Mesothelial cell of epicardium (in vitro differentiated cells): ENCODE measurements at places on chromosomes 7 and 10. TPM values are rescaled to one million over a fixed set of nuclear protein-coding genes. Genes with fewer than 3 reads are reported as not detected.

Gene PILRA
- 6.1 to 7.3 TPM (median 6.7 TPM) in 3 replicates for total RNA-seq

Gene LRMDA
- 2.0 to 3.3 TPM (median 2.7 TPM) in 3 replicates for total RNA-seq

Gene ABCB1
- total RNA-seq, result 0.61 to 1.7 TPM (median 1.5 TPM) in 3 replicates

Gene NACAD
- 9.2 to 11.4 TPM (median 10.3 TPM) in 3 replicates for total RNA-seq

Gene GCK
- total RNA-seq, result 1.5 to 2.4 TPM (median 2.2 TPM) in 3 replicates

Gene CTNNA3
- 14.2 to 17.6 TPM (median 14.2 TPM) in 3 replicates for total RNA-seq

Gene TMEM229A
- total RNA-seq, result 0.59 to 0.69 TPM (median 0.66 TPM) in 3 replicates

Gene SEMA3C
- total RNA-seq, result 490 to 527 TPM (median 496 TPM) in 3 replicates

Gene SPACDR
- total RNA-seq, result 2.0 to 3.6 TPM (median 3.3 TPM) in 3 replicates

Gene MKI67
- total RNA-seq, result 42.8 to 50.9 TPM (median 44.0 TPM) in 3 replicates

GRCh38 chr7:159195946-159196345 lies 51.3 kb upstream of the VIPR2 start:
- H3K27ac ChIP-seq, result no peak overlapping the region
- DNase-seq, result no peak
- H3K36me3 ChIP-seq, result no peaks in the 10 kb centered on the region
- H3K27me3 ChIP-seq, result no peaks in the 10 kb centered on the region
- H3K4me3 ChIP-seq, result no peak overlapping the region
- no peaks in the 10 kb centered on the region for H3K4me1 ChIP-seq

- DNase-seq, result no peak
- no peak overlapping the region for H3K4me3 ChIP-seq
- H3K27ac ChIP-seq, result no peak overlapping the region
- H3K4me1 ChIP-seq, result peaks cover 28% of the 10 kb centered on the region
- no peaks in the 10 kb centered on the region for H3K36me3 ChIP-seq
- no peaks in the 10 kb centered on the region for H3K27me3 ChIP-seq
Measured at GRCh38 chr10:79320820-79321493, 26.3 kb upstream of the PPIF start.

DNA sequence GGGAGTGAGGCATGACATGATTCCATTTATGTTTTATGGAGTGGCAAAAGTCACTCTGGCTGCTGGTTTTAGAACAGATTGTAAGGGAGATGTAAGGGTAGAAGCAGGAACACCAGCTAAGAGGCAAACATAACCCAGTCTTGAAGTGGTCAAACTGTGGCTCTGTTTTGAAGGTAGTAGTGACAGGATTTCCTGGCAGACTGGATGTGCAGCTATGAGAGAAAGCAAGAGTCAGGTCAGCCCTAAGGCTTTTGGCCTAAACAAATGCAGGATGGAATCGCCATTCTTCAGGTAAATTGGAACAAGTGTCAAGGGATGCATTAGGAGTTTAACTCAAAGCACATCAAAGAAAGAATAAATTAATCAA lies 175.3 kb upstream of the AGR3 start:
- peaks cover 5% of the 10 kb centered on the region for H3K36me3 ChIP-seq
- no peak overlapping the region for H3K4me3 ChIP-seq
- no peak overlapping the region for H3K27ac ChIP-seq
- peaks cover 2% of the 10 kb centered on the region for H3K27me3 ChIP-seq
- H3K4me1 ChIP-seq, result peaks cover 17% of the 10 kb centered on the region

DNA sequence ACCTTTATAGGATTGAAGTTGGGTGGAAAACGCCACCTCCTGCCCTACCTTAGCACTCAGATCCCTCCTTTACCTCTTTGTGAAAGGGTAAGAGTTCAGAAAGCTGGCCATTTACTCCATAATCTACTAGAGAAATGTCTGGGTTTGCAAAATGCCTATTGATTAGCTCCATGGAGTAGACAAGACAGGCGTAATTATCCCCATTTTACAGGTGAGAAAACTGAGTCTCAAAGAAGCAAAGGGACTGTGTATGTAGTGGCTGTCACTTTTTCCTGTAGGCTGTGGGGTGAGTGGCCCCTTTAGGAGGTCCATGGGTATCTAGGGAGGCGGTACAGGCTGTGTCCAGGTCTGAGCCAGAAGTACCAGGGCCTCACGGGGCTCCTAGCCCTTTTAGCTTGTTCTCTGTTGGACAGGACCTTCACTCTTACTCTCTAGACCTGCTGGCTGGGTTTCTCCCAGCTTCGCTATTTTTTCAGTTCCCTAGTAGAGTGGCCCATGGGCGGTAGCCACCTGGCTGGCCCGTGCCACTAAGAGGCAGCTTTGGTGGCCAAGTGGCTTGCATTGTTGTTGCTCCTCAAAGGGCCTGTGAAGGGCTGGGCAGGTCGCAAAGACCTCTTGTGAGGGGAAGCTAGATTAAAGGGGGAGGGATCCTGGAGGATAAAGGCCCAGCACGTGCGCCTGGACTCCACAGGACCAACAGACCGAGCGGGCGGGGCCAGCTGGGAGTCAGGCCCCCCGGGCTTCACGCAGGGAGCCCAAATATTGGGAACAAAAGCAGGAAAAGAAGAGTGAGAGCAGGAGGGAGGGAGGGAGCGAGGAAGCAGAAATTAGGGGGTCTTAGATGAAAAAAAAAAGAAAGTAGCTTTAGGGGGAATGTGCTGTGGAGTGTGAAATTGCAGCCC lies 4.7 kb upstream of the PAX2 start:
- peaks cover 98% of the 10 kb centered on the region for H3K27me3 ChIP-seq
- H3K36me3 ChIP-seq, result no peaks in the 10 kb centered on the region
- no peak for DNase-seq
- no peak overlapping the region for H3K27ac ChIP-seq
- H3K4me1 ChIP-seq, result peaks cover 16% of the 10 kb centered on the region

DNA sequence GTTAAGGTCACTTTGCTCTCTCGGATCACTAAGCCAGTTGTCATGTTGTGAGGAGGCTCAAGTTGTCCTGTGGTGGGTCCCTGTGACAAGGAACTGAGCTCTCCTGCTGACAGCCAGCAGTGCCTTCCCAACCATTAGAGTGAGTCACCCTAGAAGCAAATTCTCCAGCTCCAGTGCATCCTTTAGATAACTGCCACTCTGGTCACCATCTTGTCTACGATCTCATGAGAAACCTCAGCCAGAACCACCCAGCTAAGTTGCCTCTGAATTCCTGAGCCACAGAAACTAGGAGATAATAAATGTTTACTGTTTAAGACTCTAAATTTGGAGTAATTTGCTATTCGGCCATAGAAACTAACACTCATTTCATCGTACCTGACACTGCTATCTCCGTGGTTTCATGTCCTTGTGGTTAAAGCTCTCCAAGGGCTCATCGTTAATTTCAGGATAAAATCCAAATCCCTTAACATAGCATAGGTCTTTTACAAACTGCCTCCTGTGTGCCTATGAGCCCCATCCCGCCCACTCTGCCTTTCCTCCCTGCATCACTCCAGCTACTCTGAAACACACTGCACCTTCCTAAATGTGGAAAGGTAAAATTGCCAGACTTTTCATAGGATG lies 56.5 kb upstream of the WIPF3 start:
- H3K27ac ChIP-seq, result no peak overlapping the region
- H3K4me3 ChIP-seq, result no peak overlapping the region
- no peak for DNase-seq
- no peaks in the 10 kb centered on the region for H3K36me3 ChIP-seq
- H3K4me1 ChIP-seq, result peaks cover 15% of the 10 kb centered on the region

- no peak overlapping the region for H3K4me3 ChIP-seq
- peaks cover 9% of the 10 kb centered on the region for H3K36me3 ChIP-seq
- peaks cover 8% of the 10 kb centered on the region for H3K4me1 ChIP-seq
- no peak overlapping the region for H3K27ac ChIP-seq
Measured at GRCh38 chr7:1692515-1693418, 22.7 kb downstream of the ELFN1 start.

DNA sequence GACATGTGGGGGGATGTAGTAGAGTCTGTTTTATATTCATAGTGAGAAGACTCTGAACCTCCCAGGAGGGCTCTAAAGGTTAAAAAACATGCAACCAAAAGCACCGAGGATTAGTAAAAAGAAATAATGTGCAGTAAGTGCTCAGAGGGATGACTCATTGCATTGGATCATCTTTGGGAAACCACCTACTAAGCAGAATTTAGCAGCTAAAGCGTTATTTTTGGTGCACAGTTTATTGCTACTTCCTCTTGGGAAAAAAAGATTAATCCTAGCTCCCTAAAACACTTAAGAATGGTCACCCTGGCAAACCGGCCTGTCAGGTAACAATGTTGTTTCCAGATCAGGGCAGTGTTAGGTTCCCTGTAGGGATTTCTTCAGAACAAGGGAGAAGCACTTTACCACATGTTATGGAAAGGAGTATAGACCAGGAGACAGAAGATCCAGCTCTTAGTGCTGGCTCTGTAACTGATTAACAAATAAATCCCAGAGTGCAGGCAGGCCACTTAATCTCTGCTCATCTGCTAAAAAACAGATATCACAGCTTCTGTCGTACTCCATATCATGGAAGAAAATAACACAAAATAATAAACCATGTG lies 44.8 kb upstream of the FAM133B start:
- H3K27me3 ChIP-seq, result no peaks in the 10 kb centered on the region
- no peak overlapping the region for H3K4me3 ChIP-seq

DNA sequence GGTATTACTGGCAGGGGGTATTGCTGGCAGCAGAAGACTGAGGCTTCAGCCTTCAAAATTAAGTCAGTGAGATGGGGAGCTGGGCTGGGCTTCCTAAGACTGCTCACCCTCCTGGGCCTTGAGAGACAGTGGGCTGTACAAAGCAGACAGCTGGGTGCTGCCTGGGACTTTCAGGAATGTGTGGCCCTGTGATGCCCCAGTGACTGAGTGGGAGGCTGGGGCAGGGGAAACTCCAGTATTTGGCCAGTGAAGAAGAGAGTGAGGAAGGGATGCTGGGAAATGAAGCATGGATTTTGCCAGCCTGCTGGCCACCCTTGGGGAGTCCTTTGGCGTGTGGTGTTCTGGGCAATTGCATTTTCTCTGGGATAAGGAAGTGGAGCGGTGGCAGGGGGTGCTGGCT lies 442 bp downstream of the ANKRD2 start:
- peaks cover 4% of the 10 kb centered on the region for H3K36me3 ChIP-seq
- peaks cover 27% of the 10 kb centered on the region for H3K4me1 ChIP-seq
- H3K4me3 ChIP-seq, result no peak overlapping the region
- DNase-seq, result no peak
- H3K27me3 ChIP-seq, result no peaks in the 10 kb centered on the region
- H3K27ac ChIP-seq, result peak overlapping the region; percentile 82

DNA sequence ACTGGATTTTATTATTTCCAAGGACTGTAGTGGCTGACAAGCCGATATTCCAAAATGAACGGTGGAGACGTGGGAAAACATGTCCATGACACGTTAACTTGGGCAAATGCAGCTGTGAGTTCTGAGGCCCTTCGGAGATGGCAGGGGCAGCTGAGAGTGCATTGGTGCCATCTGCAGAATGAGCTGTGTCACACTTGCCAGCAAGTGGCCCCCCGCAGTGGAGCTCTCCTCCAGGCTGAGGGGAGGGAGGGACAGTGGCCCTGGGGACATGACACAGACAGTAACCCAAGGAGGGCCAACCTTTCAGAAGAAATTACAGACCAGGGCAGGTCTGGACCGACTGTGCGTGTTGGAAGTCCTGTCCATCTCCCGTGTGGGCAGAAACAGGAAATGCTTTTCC lies 139.4 kb downstream of the SVIL start:
- no peaks in the 10 kb centered on the region for H3K4me1 ChIP-seq
- no peak overlapping the region for H3K4me3 ChIP-seq
- peaks cover 49% of the 10 kb centered on the region for H3K36me3 ChIP-seq

DNA sequence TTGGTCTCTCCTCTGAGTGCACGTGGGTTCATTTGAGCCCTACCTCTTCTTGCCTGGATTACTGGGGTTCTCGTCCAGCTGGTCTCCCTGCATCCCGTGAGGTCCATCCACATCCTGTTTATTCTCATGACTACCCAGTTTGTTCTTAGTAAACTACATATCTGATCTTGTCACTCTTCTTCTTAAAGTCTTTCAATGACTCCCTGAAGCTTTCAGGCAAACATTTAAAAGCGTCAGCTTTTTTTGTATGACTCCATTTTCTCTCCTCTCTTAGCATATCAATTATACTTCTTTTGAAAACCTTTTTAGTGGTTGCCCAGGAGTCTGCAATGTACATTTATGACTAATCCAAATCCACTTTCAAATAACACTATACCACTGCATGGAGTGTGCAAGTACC lies 7.5 kb downstream of the SFXN2 start:
- no peaks in the 10 kb centered on the region for H3K27me3 ChIP-seq
- H3K4me1 ChIP-seq, result peaks cover 27% of the 10 kb centered on the region
- peaks cover 15% of the 10 kb centered on the region for H3K36me3 ChIP-seq
- no peak overlapping the region for H3K4me3 ChIP-seq
- peak overlapping the region; percentile 1 for H3K27ac ChIP-seq

GRCh38 chr10:104318810-104319741 lies 19.2 kb downstream of the ITPRIP start:
- H3K36me3 ChIP-seq, result peaks cover 14% of the 10 kb centered on the region
- H3K27me3 ChIP-seq, result no peaks in the 10 kb centered on the region
- H3K4me1 ChIP-seq, result peaks cover 25% of the 10 kb centered on the region
- no peak for DNase-seq

DNA sequence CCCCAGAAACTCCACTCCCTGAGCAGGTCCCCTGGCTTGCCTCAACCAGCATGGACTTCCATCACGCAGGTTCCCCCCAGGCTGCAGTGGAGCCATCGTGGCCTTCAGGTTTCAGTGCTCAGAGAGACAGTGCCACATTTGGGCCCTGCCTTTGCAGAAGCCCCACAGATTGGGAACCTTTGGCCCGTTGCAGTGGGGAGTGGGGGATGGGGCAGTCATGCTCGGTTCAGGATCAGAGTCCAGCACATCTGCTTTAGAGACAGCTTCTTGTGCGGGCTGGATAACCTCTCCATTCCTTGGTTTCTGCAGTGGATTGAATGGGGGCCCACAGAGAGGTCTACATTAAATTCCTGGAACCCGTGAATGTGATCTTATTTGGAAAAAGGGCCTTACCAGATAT lies 183.9 kb downstream of the EBF3 start:
- H3K4me1 ChIP-seq, result no peaks in the 10 kb centered on the region
- no peaks in the 10 kb centered on the region for H3K36me3 ChIP-seq
- no peak for DNase-seq
- H3K27ac ChIP-seq, result no peak overlapping the region
- H3K27me3 ChIP-seq, result no peaks in the 10 kb centered on the region

DNA sequence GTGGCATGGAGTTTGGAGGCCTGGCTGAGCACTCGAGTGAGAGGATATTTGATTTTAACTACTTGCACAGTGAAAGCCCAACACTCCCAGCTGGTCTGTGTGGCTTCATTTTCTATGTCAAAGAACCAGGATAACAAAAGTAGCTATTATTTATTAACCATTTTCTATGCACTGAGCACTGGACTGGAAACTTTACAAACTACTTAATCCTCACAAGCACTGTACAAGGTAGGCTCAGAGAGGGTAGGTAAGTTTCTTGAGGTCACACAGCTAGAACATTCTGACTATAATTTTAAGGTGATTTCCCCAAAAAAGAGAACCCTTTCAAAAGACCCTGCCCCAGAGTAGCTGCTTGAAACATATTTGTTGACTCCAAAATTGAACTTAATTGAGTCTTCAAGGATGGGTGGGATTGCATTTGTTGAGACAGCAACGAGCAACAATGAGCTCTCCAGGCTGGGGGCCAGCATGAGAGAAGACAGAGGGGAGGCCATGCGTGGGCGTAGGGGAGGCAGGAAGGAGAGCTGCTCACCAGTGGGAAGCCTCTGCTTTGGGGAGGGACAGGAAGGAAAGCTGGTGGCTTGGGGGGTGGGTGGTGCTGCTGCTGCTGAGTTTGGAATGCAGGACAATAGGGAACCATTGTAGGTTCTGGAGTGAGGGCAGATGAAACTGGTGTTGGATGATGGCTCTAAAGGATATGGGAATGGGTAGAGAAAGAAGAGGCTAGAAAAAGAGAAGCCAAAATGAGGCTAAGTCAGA lies 31.5 kb downstream of the FAM241B start:
- no peak for DNase-seq
- peaks cover 6% of the 10 kb centered on the region for H3K27me3 ChIP-seq
- H3K36me3 ChIP-seq, result no peaks in the 10 kb centered on the region

- peaks cover 4% of the 10 kb centered on the region for H3K36me3 ChIP-seq
- H3K27me3 ChIP-seq, result no peaks in the 10 kb centered on the region
- DNase-seq, result no peak
- H3K4me1 ChIP-seq, result peaks cover 3% of the 10 kb centered on the region
- no peak overlapping the region for H3K27ac ChIP-seq
- H3K4me3 ChIP-seq, result no peak overlapping the region
Measured at GRCh38 chr7:144842377-144842851, 6.6 kb upstream of the TPK1 start.
